ENCODE measurements at places on chromosomes 13 and 19.

DNA sequence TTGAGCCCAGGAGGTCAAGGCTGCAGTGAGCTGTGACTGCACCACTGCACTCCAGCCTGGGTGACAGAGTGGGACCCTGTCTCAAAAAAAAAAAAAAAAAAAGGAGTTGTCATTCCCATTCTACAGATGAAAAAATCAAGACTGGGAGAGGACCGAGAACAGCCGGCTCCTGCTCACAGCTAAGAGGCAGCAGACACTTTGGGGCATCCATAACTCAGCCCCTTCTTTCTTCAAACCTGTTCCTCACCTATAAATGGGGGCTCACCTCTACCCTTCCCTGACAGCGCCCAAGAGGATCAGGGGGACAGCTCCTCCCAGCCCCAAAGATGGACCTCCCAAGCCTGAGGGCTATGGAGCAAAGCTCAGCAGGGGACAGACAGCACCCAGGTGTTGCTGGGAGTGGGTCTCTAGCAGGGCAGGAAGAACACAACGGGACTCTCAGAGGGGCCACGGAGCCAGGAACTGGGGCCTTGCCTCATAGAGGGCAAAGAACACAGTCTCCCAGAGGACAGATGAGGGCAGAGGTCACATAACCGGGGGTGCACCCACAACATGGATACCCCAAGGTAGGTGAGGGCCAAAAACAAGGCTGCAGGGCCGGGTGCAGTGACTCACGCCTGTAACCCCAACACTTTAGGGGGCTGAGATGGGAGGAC lies 3.4 kb upstream of the KLF16 start:
- DNase-seq = no peak

GRCh38 chr19:34051255-34051654 lies 121.0 kb upstream of the LSM14A start:
- no peak for DNase-seq

DNA sequence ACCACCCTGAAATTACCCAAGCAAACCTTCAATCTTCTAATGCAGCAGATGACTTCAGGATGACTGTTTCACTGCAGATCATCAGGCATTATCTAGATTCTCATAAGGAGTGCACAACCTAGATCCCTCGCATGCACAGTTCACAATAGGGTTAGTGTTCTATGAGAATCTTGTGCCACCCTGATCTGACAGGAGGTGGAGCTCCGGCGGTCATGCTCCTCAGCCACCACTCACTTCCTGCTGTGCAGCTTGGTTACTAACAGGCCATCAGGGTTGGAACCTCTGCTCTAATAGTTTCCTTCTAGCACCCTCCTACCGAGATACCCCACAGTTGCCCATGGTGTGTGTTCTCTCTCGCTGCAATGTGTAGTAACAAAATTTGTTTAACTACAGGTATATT lies 442.8 kb downstream of the FGF14 start:
- DNase-seq = no peak

- DNase-seq = no peak
Measured at GRCh38 chr13:94369972-94370436, 109.5 kb downstream of the DCT start.

DNA sequence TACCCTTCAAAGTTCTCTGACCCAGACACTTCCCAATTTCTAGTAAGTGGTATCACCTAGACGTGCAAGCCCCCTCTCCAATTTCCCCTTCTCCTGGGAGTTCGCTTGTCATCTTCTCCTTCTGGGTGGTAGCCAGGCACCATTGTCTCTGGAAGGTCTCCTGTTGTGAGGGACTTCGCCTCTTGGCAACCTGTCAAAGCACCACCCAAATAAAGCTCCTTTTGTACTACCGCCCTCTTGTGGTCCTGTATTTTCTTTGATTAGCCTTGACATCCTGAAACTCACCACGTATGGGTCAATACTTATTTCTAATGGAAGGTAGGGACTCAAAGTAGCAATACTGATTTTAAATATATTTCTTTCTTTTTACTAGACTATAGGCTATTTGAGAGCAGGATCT lies 8.2 kb downstream of the GPC5 start:
- DNase-seq = no peak

- DNase-seq = no peak
Measured at GRCh38 chr13:110110783-110111182, 196.2 kb downstream of the COL4A1 start.

DNA sequence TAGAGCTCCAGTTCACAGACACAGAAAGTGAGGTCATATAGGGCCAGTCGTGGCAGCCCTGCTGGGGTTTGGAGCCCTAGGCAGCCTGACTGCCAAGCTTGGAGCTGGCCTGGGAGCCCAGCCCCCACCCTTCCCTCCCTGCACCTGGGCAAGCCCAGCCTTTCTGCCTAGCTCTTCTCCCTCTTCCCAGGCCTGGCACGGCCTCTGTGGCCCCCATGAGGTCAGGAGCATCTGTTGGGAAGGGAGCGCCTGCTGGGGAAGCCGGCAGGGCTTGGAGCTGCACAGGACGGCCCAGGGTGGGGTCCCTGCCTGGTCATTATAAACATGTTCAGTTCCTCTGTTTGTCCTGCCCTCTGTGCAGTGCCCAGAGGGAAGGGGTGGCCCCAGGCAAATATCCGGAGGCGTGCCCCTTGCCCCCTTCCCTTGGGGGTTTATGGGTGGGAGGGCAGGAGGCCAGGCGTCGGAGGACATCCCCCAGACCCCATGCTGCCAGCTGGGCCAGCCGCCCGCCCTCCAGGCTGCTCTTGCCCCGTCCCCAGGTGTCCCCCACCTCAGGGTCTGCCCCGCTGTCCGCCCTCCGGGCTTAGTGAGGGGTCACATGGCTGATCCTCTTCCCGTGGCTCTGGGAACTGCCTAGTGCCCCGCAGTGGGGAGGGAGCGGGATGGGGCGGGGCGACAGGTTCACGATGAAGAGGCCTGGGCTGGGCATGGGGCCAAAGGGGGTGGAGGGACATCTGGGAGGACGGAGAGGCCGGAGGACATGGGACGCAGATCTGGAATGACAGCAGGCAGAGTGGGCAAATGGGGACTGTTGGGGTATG lies 30.0 kb upstream of the NCCRP1 start:
- no peak for DNase-seq

- DNase-seq = peak; percentile 63
Measured at GRCh38 chr13:98476538-98476966, 100.4 kb downstream of the STK24 start.

- no peak for DNase-seq
Measured at GRCh38 chr13:35782793-35783192, 306.3 kb upstream of the MAB21L1 start.

- no peak for DNase-seq
Measured at GRCh38 chr19:33887891-33888290, 91.2 kb downstream of the KCTD15 start.

DNA sequence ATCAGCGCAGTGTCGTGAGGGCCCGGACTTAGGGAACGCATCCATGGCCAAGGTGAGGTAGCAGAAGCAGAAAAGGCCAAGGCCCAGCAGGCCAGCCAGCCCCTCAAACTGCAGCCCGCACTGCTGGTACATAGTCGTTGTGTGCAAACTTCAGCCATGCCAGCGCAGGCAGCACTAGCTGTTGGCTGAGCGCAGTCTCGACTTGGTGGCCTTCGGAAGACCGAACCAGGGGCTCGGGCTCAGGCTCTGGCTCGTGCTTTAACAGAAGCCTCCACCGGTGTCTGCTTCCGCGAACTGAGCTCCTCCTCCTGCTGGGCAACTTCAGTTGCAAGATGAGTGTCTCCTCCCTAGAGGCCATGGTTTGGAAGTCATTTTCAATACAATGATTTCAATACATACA lies 157.5 kb downstream of the DNAJC15 start:
- DNase-seq = no peak

- DNase-seq = no peak
Measured at GRCh38 chr13:35191883-35192282, 249.8 kb downstream of the NBEA start.

DNA sequence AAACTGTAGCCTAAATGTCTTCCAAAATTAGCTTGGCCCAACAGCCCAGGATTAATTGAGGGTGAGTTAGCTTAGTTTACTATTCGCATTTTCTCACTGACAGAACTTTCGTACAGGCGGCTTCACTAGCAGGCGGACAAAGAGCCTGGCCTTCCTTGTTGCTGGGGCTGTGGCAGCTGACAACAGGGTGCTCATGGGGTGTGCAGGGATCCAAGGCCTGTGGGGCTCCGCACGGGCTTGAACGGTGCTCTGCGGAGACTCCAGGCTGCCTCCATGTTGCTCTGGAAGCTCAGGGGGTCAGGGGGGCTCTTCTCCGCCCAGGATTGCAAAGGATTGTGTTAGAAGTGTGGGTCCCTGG lies 36.3 kb upstream of the DPRX start:
- DNase-seq = no peak

DNA sequence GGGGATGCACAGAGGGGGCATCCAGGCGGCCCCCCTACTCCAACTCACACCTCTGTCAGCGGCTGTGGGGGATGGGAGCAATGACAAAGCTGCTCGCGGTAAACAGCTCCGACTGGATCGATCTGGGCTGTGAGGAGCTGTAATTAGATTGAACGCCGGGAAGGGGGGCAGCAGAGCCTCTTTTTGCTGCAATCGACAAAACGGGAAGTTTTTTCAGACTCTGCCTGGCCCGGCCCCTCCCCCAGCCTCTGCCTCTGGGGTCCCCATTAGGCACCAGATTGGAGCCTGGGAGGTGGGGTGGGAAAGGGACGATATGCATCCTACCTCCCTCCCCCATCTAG lies 16.3 kb downstream of the ONECUT3 start:
- DNase-seq = no peak

- no peak for DNase-seq
Measured at GRCh38 chr19:32498648-32499200, 82.3 kb upstream of the PDCD5 start.

DNA sequence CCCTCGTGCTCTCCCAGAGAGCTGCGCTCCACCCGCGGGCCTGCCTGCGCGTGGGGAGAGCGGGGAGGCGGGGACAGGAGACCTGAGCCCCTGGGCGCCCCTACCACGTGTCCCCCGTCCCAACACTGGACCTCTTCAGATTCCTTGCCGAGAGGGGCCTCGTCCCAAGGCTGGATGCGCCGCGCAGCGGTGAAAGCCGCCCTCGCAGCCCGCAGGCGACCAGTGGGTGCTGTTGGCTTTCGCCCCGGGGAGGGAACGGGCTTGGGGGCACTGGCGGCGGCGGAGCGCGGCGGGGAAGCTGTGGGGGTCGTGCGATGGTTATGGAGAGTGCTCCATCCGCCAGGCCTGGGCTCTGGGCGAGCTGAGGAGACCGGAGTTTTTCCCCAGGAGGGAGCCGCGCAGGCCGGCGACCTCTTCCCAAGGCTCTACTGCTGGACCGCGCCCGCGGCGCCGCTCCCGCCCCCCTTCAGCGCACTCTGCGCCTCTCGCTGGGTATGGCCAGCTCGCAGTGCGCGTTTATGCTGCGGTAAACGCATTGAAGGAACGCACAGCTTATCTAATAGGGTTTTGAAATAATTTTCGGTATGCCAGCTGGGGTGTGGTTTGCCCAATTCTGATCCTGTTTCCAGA lies 17.2 kb upstream of the RNF17 start:
- DNase-seq = no peak
